ENCODE measurements at places on chromosomes 6 and 20.
A peak's percentile ranks its signal among the peaks of the same experiment; 100 is the strongest.

- peak; percentile 26 for DNase-seq
Measured at GRCh38 chr20:20130399-20130798, 78.1 kb downstream of the CFAP61 start.

- DNase-seq, result no peak
Measured at GRCh38 chr6:113397236-113397635, 459.9 kb upstream of the MARCKS start.

DNA sequence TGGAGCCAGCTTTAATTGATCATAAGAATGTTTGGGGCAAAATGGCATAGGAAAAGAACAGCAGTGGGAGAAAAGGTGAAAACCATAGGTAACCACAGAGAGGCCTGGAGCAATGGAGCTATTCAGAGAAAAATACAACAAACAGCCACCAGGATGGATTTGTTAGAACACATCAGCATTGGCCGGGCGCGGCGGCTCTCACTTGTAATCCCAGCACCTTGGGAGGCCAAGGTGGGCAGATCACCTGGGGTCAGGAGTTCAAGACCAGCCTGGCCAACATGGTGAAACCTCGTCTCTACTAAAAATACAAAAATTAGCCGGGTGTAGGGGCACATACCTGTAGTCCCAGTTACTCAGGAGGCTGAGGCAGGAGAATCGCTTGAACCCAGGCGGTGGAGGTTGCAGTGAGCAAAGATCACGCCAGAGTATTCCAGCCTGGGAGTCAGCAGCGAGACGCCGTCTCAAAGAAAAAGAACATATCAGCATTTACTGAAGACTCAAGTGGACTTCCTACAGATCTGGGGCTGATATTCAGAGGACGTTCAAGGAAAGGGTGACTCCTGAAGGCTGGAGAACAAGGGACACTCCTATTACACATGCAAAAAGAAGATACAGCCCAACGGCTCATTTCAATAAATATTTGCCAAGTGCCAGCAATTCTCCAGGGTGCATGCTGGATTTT is 20.2 kb downstream of the SNHG17 start:
- no peak for DNase-seq

GRCh38 chr6:30044630-30045029 is 16.4 kb upstream of the POLR1H start:
- peak; percentile 68 for DNase-seq

GRCh38 chr6:44682280-44682679 is 294.8 kb downstream of the CDC5L start:
- DNase-seq, result no peak

- DNase-seq, result no peak
Measured at GRCh38 chr6:16421462-16421960, 183.1 kb downstream of the GMPR start.

DNA sequence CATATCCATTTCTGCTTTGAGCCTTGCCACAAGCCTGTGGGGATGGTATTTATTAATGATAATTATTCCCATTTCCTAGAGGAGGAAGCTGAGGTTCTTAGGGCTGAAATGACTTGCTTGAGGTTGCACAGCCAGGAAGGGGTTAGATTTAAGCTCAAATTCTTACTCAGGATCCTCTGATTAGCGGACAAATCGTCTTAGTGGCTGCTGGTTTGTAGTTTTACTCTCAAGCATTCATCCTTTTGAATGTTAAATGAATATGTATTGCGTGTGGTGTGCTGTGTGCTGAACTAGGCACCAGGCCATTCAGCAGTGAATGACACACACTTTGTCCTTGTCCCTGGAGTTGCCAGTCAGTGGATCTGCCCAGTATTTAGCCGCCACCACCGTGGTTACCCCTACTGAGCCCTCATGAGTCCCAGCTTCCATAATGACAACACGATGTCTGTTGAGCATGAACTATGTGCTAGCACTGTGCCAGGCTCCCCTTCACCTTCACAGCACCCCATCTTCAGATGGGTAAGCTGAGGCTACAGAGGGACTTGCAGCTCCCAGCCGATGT is 10.0 kb downstream of the PACSIN1 start:
- DNase-seq, result no peak

- DNase-seq, result peak; percentile 54
Measured at GRCh38 chr6:139605350-139605749, 230.9 kb upstream of the CITED2 start.

- DNase-seq, result no peak
Measured at GRCh38 chr6:27471365-27472115, 1.4 kb downstream of the ZNF184 start.

GRCh38 chr6:96532399-96532798 is 10.8 kb downstream of the UFL1 start:
- DNase-seq, result no peak

DNA sequence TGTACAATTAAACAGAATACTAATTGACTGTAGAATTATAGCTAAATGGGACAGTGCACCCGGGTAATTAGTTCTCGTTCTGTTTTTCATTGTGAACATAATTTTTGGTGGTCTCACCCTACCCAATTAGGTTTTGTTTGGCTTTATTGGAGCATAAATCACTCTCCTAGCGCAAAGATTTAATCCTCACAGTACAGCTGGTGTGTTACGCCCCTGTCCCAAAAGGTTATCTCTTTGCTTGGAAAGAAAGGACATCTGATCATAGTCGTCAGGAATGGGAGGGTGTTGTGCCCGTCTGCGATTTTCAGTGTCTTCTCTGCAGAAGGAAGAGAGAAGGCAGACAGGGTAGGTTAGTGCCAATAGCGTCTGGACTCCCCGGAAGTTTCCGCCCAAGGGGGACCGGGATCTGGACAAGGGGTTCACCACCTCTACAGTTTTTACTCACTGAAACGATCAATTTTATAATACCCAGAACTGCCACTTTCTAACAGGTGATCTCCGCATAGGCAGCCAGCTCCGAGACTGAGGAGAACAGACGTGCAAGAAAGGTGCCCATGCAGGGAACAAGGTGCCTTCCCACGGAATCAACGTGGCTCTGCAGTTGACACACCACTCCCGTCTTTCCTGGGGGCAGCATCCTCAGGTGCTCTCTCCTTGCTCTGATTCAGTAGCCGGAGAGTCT is 617.4 kb upstream of the CDH4 start:
- no peak for DNase-seq

DNA sequence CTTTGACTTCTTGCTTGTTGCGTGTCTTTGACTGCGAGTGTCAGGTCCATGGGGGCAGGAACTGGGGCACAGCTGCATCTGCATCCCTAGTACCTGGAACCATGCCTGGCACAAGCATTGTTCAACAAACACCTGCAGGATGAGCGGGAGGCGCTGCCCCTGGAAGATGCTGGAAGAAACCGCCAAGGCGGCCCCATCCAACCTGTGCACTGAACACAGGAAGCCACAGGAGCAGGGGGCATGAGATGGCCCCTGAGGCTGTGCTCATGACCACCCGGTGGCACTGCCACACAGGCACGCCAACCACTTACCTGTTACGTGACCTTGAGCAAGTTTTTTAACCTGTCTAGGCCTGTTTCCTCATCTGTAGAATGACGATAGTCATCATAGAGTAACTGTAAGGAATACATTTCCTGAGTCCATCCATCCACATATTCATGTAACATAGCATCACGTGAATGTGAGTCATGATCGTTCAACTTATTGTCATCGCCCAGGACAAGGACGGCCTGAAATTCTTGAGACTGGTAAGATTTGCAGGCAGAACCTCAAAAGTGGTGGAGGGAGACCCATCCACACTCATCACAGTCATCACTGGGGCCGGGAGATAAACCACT is 374.2 kb downstream of the PREX1 start:
- DNase-seq, result peak; percentile 21

GRCh38 chr6:169231790-169232506 is 21.7 kb downstream of the THBS2 start:
- DNase-seq, result no peak

- no peak for DNase-seq
Measured at GRCh38 chr6:79784395-79784753, 153.2 kb downstream of the SH3BGRL2 start.

- DNase-seq, result peak; percentile 49
Measured at GRCh38 chr6:136069119-136069518, 181.0 kb downstream of the MTFR2 start.

DNA sequence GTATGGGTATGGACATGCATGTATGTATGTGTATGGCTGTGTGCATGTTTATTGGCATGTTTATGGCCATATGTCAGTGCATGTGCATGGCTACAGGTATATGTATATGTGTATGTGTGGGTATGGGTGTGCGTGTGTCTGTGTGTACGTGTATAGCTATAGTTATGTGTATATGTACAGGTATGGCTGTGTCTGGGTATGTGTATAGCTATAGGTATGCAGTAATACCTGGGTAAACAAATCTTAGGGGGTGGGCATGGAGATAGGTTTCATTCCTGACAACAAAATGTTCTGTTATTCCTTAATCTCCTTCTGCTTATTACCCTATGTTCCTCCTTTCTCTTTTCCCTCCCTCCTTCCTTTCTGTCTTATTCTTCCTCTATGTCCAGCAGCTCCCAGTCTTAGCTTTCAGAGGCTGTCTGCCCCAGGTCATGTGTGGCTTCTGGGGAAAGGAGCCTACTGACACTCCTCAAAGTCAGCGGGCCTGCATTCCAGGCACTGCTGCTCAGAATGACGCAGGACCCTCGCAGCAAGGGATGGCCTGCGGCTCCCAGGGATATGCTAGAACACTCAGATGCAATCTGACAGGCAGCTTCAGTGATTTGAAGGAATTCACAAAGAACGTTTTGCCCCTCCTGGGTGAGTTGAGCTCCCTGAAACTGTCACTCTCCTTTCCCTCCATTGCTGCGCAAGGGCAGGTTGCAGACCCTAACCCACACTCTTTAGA is 139.3 kb upstream of the PHACTR1 start:
- no peak for DNase-seq

- no peak for DNase-seq
Measured at GRCh38 chr6:146881228-146882181, 282.7 kb downstream of the ADGB start.

- DNase-seq, result no peak
Measured at GRCh38 chr20:50385733-50386640, 124.2 kb upstream of the PTPN1 start.

DNA sequence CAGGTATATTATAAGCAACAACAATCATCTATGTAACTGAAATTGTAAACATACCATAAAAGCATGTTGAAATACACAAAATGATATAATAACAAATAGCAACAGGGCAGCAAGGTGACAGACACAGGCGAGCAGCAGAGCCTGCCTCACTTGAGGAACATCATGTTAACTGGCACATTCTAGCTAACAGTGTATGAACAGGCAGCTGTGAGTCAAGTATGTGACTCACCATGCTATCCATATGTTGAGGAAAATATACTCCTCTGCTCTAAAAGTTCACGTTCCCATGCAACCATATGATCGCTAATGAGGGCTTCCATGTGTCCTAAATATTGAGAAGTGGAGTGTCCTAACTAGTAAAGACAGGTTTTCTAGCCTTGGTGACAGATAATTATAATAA is 18.4 kb downstream of the SERAC1 start:
- peak; percentile 73 for DNase-seq

DNA sequence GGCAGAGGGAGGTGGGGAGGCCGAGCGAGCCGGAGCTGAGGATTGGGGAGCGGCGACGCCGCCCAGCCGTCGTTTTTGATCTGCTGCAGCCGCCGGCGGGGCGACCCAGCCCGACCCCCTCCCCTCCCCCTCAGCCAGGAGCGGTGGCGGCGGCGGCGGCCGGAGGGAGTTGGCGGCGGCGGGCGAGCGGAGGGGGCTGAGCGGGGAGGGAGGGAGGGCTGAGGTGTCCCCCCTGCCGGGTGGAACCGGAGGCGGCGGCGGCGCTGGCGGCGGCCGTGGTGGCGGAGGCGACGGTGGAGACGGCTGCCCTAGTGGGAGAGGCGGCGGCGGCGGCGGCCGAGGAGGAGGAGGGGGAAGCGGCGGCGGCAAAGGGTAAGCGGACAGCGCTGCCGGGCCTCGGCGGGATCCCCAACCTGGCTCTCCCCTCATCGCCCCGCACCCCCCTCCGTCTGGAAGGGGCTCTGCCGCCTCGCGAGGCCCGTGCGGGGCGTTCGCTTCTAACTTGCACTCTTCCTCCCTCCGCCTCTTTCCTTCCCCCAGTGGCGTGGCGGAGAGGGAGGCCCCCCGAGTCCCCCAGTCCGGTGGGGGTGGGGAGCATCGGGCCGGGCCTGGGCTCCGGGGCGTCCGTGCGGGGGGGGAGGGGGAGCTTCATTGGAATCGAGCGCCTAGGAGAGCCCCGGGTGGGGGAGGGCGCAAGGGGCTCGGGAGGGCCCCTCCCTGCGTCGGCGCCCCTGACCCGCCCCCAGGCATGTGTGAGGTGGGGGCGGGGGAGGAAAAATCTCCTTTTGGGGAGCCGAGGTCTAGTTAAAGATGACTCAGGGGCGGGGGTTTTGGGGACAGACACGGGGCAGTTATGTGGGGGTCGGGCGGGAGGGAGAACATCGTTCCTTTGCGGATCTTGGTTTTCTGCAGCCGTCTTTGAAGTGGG is at the start of gene TAB2:
TSS of gene TAB2 (plus strand) at position 69 of the 928 bp plus-strand sequence. CDS start 52,286 bp downstream, outside the sequence.
- peak; percentile 18 for DNase-seq

- DNase-seq, result peak; percentile 66
Measured at GRCh38 chr6:28489366-28490204, 26.0 kb downstream of the GPX6 start.

DNA sequence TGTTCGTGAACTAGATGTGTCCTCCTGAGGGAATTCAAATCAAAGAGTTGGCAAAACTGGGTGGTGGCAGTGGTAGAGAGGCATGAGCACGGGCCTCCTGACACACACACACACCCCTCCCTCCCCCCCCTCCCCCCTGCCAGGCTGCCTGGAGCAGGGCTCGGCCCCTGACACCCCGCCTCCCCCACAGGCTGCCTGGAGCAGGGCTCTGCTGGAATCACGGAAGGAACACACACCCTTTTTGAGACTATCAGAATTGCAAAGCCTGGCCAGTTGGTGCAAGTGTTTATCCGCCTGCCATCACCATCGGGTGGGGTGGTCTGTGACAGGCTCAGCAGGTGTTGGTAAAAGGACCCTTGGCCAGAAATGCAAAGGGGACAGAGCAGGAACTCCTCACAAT is 59.0 kb downstream of the FAM120B start:
- DNase-seq, result no peak

DNA sequence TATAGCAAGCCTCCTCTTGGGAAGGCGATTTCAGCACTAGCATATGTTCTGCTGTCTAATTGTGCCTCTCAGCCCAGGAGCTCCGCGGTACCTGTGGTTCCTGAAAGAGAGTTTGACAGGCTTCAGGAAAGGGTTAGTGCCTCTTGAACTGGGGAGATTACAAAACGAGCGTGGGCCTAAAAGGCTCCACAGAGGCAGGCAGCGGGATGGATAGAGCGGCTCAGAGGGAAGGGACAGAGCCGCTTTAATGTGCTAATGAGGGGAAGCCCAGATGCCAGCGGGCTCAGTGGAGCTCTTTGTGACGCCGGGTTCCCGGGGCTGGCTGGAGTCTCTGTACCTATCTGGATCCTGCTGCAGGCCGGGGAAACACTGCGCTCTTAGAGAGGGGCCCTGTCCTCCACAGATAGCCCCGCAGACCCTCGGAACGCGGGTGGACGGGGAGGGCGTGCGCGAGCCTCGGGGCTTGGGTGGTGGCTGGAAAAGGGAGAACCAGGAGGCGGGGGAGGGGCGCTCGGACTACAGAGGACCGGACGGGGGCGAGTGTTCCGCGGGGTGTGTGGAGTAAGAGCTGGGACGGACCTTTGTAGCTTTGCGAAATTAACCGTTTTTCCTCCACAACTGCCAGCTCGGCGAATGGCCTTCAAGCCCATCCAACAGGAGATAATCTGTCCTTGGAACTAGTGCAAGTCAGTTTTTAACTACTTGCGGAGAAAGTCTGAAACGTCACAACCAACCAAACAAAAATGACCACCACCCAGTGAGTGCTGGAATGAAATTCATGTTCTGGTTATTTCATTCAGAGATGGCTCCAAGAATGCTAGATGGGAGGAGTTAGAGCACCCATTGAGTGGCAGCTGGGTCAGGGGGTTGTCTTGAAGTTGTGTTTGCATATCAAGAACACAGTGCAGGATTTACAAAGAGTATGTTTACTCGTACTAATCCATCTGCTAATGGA is 13.0 kb downstream of the SLC35F1 start:
- no peak for DNase-seq
